ENCODE measurements at places on chromosomes 11 and 22.

DNA sequence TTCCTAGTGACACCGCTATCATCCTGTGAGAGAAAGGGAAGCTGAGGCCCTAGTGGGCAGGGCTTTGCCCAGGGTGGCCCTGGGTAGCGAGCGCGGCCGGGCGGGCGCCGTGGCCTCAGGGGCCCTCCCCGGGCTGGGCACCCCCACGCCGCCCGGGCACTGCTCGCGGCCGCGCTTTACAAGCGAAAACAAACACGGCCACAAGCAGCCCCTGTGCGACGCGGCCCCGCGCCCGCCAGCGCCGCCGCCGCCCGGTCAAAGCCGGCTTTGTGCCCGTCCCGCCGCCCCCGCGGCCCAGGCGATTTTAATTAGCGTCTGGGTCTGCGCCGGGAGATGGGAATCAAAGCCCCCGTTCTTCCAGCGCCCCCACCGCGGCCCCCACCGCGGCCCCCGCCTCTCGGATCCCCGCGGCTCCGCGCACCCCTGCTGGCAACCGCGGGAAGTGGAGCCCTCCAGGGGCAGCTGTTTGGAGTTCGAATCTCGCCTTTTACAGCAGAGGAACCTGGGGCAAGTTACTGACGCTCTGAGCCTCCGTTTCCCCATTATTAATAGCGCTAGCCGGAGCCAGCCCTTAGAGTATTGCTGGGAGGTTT, 47.9 kb downstream of the CHRDL2 start:
- no peak for DNase-seq

- no peak for DNase-seq
Observed at GRCh38 chr11:33303541-33303940, 46.4 kb downstream of the HIPK3 start.

GRCh38 chr11:27291954-27292636, 70.9 kb downstream of the CCDC34 start:
- DNase-seq, result no peak

DNA sequence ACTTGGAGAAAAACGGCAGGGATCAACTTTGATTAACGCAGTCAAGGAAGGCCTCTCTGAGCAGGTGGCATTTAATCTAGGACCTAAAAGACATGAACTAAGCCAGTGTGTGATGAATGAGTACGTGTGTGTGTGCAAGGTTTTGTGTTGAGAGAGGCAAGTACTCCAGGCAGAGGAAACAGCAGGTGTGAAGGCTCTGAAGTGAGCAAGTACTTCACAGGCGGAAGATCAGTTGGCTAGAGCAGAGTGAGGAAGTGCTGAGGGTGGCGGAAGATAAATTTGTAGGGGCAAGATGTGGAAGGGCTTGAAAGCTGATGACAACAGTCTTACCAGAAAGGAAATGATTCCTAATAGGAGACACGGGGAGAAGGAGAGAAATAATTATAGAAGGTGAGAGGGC, 6.8 kb downstream of the APIP start:
- DNase-seq, result no peak

DNA sequence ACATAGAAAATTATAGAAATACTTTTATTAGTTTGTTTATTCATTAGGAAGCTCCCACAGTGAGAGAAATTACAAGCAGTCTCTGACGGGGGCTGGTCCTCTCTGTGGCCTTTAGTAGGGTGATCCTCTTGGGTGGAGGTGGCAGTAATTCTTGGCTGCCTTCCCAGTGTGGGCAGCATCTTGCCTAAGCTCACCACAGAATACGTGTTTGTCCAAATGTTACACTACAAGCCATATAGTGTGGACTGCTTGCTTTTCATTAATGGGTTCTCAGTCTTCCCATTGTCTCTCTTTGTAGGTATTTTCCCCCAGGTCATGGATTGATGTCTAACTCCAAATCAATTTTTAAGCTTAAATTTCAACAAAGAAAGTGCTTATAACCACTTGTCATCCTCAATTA, 43.3 kb downstream of the ENDOD1 start:
- peak; percentile 78 for DNase-seq

All from H4 (cell line).